ENCODE measurements at places on chromosomes 3 and 15.

DNA sequence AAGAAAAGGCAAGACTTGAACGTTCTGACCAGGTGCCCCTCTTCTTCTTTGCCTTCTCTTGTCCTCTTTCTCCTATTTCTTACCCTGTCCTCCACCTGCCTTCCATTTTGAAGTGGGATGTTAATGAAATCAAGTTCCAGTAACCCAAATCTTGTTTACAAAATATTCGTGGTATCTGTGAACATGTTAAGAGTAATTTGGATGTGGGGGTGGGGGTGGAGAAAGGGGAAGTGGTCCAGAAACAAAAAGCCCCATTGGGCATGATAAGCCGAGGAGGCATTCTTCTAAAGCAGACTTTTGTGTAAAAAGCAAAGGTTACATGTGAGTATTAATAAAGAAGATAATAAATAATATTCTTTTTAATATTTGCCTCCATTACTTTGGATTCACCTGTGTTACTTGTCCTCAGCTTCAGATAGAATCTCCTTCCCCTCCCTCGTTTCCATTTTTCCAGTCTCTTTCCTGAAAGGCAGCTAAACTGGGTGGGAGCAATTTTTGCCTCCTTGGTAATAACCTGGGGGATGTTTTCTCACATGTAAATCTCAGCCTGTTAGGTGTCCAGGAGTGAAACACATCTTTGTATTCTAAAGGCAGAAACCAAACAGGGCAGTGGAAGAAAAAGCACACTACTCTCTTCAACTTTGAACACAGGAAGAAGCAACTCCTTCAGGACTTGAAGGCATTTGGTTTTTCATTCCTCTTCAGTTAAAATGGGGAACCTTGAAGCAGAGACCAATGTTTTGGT lies 3.2 kb downstream of the CHST2 start:
- DNase-seq: no peak

DNA sequence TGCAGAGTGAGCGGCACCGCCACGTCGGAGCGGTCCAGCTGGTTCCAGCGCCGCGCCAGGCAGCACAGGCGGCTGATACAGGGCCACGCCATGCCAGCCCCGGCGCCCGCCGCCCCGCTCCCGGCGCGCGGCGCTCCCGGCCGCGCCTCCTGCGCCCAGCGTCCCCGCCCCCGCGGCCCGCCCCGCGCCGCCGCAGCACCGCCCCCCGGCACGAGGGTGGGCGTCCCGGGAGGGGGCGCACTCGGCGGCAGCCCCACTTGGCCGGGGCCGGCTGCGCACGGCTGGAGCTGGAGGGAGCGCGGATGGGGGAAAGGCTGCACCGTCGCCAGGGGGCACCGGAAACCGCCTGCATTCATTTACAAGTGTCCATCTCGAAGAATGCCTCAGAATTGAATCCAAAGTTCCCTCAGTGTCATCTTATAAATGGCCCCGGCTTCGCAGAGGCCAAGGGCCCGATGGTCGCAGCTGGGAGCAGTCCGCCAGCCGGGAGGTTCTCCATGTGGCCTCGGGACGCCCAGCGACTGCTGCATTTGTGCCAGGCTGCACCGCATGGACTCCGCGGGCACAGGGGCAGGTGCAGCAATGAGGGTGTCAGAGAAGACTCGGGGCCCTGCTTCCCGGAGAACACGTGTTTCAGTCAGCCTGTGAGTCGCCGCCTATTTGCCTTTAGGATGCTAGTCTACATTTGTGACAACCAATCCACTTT lies at the start of gene MAP6D1:
Gene MAP6D1 (minus strand): TSS at position 122 of the 706 bp plus-strand sequence. CDS start 30 bp downstream, at position 92.
- peak; percentile 49 for DNase-seq

- DNase-seq: peak; percentile 81
Observed at GRCh38 chr15:75347222-75348033, 589 bp downstream of the NEIL1 start.

DNA sequence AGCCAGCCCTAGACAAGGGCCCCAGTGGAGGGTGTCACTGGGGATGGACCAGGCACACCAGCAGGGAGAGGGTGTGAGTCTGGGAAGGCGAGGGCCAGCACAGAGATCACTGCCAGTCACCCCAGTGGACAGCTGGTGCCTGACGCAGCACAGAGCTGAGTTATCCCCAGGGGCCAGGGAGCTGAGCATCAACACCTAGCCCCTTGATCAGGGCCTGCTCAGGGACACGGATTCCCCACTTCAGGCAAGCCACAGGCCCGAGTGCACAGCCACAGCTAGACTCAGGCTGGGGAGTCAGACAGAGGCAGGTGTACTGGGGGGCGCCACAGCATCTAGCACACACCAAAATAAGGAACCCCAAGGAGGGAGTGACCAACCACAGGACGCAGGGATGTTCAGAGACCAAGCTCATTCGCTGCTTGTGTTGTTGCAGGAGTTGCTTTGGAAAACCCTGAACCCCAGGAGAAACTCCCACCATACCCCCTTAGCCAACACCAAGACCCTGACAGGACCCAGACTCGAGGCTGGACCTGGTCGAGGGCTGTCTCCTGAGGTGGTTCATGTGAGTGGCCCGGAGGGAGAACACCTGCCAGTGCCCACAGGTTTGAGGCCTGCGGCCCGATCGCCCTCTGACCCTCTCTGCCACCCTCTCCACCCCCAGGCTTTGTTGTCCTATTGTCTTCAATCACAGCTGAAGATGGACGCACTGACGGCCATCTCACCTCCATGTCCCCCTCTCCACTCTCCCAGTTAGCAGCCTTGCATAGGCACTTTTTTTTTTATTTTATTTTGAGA lies 146.8 kb downstream of the TPRA1 start:
- peak; percentile 70 for DNase-seq

GRCh38 chr3:41324156-41324475 lies 124.8 kb downstream of the CTNNB1 start:
- no peak for DNase-seq

DNA sequence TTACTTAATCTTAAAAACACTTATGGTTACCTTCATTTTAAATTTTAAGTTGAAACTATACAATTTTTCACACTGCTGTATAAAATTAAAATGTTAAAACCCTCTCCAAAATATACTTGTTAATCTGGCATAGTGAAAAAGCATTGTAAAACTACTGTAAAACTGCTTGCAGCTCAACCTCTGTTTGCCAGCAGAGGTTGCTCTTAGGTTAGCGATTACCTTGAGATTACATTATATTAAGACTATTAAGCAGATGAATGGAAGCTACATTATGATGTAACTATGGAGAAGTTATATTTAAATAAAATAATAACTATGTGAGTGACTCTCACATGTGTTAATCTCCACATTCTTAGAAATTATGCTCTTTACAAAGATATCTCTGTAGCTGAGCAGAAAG lies 143.6 kb upstream of the SLITRK3 start:
- DNase-seq: no peak

DNA sequence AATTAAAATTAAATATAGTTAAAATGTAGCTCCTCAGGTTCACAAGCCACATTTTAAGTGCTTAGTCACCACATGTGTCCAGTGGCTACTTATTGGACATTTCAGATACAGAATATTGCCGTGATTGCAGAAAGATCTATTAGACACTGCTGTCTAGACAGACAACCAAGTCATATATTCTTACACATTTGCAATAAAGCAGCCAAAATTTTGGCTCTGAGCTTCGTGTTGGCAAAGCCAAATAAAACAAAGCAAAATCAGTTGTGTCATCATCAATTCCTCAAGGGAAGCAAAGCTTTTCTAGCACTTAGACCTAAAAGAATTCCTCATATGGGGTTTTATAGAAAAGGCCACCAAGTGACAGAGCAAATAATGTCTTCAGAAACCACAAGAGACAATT lies 193.1 kb upstream of the LPP start:
- no peak for DNase-seq

- no peak for DNase-seq
Observed at GRCh38 chr15:87669846-87670245, 586.7 kb downstream of the NTRK3 start.

DNA sequence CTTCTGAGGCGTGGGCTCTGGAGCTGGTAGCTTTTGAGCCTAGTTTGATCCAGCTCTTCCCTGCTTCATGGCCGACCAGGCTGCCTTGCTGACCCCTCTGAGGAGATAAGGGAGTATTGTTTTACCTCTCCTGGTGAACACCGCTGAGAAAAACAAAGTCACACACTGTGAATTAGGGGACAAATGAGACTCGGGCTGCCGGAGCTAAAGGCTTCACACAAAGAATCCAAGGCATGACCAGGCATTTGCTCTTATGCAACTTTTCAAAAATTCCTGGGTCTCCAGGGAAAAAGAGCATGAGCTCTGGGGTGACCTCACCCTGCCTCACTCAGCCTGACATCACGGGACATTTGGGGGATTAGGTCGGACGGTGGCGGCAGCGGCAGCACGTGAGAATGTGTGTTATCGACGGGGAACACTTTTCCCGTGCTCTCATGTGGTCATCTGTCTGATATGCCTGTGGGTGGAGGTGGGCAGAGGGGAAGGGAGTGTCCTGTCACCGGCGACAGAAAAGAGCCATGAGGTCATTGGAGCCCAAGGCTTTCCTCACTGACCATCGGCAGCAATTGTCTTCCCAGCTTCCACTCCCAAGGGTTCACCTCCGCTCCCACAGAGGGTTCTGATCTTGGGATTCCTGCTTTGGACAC lies 61.0 kb downstream of the TMEM44 start:
- no peak for DNase-seq

DNA sequence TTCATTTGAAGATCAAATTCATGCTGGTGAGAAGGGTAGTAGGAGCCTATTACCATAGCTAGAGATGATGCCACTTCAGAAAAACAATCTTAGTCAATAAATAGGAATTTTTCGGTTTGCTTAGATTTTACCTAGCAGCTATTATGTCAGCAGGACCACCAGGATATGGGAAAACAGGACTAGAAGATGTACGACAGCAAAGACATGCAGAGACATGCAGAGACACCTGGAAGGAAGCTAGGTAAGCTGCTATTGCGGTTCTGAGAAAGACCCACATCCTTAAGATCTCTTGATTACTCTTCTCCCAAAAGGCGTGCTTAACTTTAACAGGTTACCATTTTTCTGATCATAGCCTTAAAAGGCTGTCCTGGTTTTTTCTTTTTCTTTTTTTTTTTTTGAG lies 64.8 kb upstream of the THSD4 start:
- DNase-seq: no peak

GRCh38 chr3:155188031-155188430 lies 105.5 kb downstream of the STRIT1 start:
- no peak for DNase-seq

GRCh38 chr15:44636976-44637375 lies 26.5 kb downstream of the SPG11 start:
- no peak for DNase-seq

DNA sequence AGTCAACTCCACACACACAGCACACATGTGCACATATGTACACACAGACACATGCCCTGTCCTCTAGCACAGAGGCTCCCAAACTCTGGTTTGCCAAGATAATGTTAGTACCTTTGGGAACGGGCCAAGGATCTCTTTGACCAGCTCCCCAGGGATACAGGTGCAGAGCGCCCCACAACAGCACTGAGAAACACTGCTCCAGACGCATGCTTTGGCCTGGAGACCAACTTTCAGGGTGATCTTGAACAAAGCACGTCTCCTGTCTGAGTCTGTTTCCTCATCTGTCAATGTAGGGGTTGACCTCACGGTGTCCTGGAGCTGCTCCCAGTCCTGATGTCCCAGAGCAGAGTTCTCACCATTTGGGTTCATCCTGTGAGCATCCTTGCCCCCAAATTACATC lies 15.9 kb upstream of the SKOR1 start:
- no peak for DNase-seq

DNA sequence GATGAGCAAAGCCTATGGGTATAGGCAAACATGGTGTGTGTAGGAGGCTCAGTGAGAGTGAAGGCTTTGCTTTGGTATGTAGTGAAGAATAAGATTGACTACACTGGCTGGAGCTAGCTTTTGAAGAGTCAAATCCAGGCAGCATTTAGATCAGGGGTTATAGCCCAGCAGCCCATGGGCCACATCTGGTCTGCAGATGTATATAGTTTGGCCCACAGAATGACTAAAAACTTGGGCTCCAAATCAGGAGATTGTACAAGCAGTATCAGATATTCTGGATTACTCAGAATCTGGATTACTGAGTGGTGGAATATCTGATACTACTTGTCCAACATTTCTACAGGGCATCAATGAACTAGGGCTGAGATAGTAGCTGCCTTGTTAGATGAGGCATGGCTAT lies 92.9 kb upstream of the FGF7 start:
- DNase-seq: no peak

- DNase-seq: no peak
Observed at GRCh38 chr3:24149032-24149431, 203.9 kb downstream of the NR1D2 start.

DNA sequence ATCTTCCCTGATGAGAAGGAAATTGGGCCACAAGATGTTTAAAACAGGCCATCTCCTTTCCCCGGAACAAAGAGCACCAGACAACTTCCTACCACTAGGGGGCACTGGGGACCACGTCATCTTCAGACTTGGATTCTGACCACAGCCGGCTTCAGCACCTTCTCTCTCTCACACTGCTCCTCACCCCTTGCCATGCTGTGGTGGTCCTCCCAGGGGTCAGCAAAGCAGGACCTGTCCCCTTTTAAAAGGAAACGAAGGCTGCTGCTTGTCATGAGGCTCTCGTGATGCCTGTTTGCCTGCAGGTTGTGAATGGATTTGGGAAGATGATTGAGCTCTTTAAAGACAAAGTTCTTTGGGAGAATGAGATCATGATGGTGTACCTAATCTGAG lies 16.2 kb downstream of the RFT1 start:
- peak; percentile 53 for DNase-seq

GRCh38 chr3:53579636-53580035 lies 85.2 kb downstream of the CACNA1D start:
- DNase-seq: no peak

DNA sequence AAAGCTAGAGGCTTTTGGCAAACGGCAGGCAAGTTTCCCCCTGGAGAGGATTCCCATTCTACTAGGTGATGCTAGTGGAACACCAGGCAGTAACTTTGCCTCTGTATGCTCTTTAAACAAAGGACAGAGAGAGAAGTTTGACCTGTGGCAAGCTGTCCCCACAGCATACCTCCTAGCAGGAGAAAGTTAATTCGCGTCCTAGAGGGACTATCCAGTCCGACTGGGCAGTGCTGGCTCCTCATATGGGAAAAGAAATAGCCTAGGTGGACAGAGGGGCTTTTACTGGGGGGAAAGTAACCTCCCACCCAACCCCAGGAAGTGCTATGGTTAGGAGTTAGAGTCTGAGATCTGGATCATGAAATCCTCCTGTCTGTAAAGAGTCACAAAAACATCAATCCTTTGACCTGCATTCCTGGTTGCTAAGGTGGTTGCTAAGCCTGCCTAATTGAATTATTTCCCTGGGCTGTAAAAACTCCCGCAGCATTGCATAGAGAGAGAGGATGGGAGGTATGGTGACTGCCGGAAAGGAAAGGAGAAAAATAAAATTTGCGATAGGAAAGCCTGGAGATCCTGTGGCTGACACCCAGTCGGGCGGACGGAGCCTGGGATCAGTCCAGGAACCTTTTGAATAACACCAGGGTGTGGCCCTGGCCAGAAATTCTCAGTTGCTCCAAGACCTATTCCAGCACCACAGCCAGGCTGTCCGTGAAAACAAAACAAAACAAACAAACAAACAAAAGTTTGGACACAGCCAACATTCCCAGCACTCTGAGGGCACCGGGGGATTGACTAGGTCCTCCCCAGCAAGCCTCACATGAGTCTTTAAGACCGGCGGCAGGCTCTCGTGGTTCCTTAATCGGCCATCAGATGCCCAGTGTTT lies 67.7 kb upstream of the ATP11B start:
- no peak for DNase-seq

Measured in D721Med (cell line).